ENCODE measurements at places on chromosomes 7 and 10. TPM values are rescaled to one million over a fixed set of nuclear protein-coding genes. Genes with fewer than 3 reads are reported as not detected.

The ELAPOR2 gene
- total RNA-seq: 2.3 TPM

The SFXN4 gene
- 58.7 TPM for total RNA-seq

The TMEM270 gene
- total RNA-seq: not detected

The KEL gene
- total RNA-seq: not detected

The FBH1 gene
- 70.6 TPM for total RNA-seq

The LRRC61 gene
- 24.9 TPM for total RNA-seq

The FXYD4 gene
- total RNA-seq: 0.44 TPM

The ZNF804B gene
- not detected for total RNA-seq

The SAMD9 gene
- total RNA-seq: 11.8 TPM

The GJD4 gene
- not detected for total RNA-seq

The MALSU1 gene
- 92.8 TPM for total RNA-seq

The TUBAL3 gene
- total RNA-seq: not detected

The CYP3A5 gene
- not detected for total RNA-seq

The NPFFR1 gene
- total RNA-seq: not detected

The WNT16 gene
- total RNA-seq: not detected

The GPR15LG gene
- total RNA-seq: not detected

The MRLN gene
- total RNA-seq: 0.23 TPM

The SP4 gene
- 22.8 TPM for total RNA-seq

The HTR7 gene
- total RNA-seq: not detected

The MRPS17 gene
- total RNA-seq: 38.2 TPM

The CRHR2 gene
- total RNA-seq: not detected

The PALD1 gene
- 0.83 TPM for total RNA-seq

The CXCL12 gene
- total RNA-seq: not detected

The ZNF239 gene
- 1.7 TPM for total RNA-seq

The RPEL1 gene
- total RNA-seq: not detected

The TEX36 gene
- total RNA-seq: not detected

The SFTPA1 gene
- total RNA-seq: not detected

The ELN gene
- total RNA-seq: not detected

The PI4K2A gene
- 19.7 TPM for total RNA-seq

The KCNMA1 gene
- total RNA-seq: not detected

The CYP2W1 gene
- total RNA-seq: not detected

The ITIH2 gene
- total RNA-seq: not detected

The CYP2C19 gene
- total RNA-seq: not detected

The ZWINT gene
- total RNA-seq: 101 TPM

The LLCFC1 gene
- not detected for total RNA-seq

The IGF2BP3 gene
- 2.5 TPM for total RNA-seq

The FRMPD2 gene
- total RNA-seq: not detected

The TECTB gene
- total RNA-seq: not detected

The DYDC2 gene
- total RNA-seq: not detected

The ACHE gene
- 0.17 TPM for total RNA-seq

The DYNC1I1 gene
- total RNA-seq: not detected

The AASS gene
- 1.0 TPM for total RNA-seq

The COL17A1 gene
- not detected for total RNA-seq

The PNLIPRP2 gene
- not detected for total RNA-seq

The GOLGA7B gene
- total RNA-seq: 0.26 TPM

The ARHGEF5 gene
- total RNA-seq: 8.0 TPM

The EBF3 gene
- not detected for total RNA-seq

The MINDY4 gene
- total RNA-seq: 0.96 TPM

The TAC1 gene
- total RNA-seq: 0.31 TPM

The CDC14C gene
- total RNA-seq: not detected

The LIPF gene
- not detected for total RNA-seq

The PDE6C gene
- total RNA-seq: not detected

The GPNMB gene
- total RNA-seq: 0.83 TPM

The CACNB2 gene
- 0.13 TPM for total RNA-seq

Data from activated T-helper 1 cell treated with anti-CD3 and anti-CD28 coated beads, Interleukin-12 subunit alpha, Interleukin-12 subunit beta, Interleukin-2, Interleukin-4 antibody, amounts not matched to agents 30 ng/mL and 10 ng/mL and 1 ng/mL, durations not matched to agents 14 hours and 24 hours and 36 hours (primary cell).